ENCODE measurements at places on chromosomes 5 and 9.
A peak's percentile ranks its signal among the peaks of the same experiment; 100 is the strongest.

- no peak for DNase-seq
Measured at GRCh38 chr9:129607027-129607387, 13.9 kb downstream of the C9orf50 start.

DNA sequence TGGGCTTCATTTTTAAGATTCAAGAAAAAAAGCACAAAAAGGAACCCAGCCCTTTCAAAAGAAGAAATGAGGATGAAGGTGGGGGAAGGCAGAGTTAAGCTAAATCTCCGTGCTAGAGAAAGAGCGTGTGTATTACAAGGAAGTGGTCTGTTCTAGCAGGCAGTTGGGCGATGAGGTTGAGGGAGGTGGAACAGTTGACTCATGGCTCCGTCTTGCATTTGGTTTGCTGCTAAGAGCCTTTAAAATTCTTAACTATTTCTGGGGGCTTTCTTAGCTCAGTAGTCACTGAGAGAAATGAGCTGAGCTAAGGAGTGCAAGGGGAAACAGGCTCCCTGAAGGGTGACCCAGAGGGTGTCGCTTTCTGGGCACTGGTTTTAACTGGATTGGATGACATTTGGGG is 117.4 kb downstream of the GCNT1 start:
- peak; percentile 23 for DNase-seq

DNA sequence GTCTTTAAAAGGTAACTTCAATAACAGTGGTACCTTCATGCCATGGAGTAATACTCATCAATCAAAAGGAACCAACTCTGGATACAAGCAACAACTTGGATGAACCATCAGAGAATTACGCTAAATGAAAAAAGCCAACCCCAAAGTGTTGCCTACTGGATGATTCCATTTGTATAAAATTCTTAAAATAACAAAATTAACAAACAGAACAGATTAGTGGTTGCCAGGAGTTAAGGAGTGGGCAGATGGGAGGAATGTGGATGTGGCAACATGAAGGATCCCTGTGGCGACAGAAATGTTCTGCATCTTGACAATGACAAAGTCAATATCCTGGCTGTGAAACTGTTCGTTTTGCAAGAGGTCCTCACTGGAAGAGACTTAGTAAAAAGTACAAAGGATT is 50.5 kb downstream of the SPTLC1 start:
- DNase-seq = no peak

GRCh38 chr9:128180001-128180400 is 11.4 kb downstream of the CIZ1 start:
- DNase-seq = no peak

GRCh38 chr5:124343451-124343867 is 403.0 kb downstream of the ZNF608 start:
- DNase-seq = no peak

GRCh38 chr5:163185315-163185714 is 252.1 kb upstream of the CCNG1 start:
- DNase-seq = no peak

DNA sequence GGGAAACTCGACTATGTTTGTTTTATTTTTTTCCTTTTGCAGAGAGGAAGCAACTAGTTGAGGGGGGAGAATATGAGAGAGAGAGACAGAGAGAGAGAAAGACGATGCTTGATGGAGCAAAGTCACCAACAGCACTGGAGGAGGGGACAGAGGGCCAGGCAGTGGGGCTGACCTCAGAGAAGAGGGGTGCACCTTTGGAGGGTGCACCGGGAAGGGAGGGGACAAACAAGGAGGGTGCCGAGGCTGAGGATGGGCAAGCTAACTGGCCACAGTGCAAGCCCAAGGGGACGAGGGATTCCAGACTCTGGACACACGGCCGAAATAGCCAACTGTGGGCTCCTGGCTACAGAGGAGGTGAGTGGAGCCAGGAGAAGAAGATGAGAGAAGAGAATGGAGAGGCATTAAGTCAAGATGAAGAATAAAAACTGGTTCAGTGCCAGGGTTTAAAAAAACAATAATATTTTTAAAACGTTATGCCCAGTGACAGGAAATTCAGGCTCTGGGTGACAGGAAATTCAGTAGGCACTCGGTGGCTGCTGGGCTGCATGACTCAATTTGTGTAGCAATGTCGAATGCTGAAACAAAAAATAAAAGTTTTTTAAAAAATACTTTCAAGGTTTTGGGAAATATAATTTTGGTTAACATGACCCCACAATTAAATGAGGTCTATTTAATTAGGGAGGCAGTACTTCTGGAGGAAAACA is 13.3 kb upstream of the GLRX start:
- no peak for DNase-seq

DNA sequence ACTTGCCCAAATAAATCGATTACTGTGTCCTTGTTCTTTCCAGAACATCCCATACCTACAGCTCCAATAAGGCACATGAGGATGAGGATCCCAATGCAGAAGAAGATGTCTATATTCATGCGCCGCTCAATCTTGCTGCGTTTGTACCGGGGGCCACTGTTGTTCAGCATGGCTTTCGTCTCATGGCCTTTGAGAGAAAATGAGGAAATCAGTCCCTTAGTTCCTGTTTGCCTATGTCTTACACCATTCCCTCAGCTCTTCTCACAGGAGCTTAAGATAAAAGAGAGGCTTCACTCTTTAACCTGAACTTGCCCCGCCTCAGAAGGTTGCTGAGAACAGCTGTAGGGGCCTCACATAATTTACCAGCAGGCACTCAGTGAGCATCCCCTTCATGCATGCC is 211.6 kb downstream of the ATP10B start:
- no peak for DNase-seq

- DNase-seq = peak; percentile 61
Measured at GRCh38 chr5:159178978-159179377, 30.4 kb downstream of the RNF145 start.

- DNase-seq = no peak
Measured at GRCh38 chr9:127370672-127371648, 26.0 kb upstream of the SLC2A8 start.

GRCh38 chr9:19903076-19903475 is 114.2 kb upstream of the SLC24A2 start:
- DNase-seq = no peak

GRCh38 chr5:1809416-1810035 is 8.3 kb downstream of the NDUFS6 start:
- DNase-seq = no peak

DNA sequence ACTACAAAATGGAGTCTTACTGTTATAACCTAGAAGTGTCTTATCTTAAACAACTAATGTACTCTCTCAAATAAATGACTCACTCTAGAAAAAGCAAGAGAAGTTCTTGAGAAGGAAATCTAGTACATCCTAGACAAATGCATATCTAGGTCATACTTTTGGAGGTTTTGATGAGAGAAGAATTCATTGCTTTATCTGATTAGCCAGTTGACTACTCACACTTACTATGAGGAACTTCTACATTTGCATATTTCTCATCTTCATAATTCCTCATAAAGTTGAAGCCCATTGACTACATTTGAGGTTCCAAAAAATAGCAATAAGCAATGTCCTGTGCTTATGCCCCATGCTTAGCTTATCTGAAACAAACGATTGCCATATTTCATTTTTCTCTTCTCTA is 2.8 kb downstream of the JAKMIP2 start:
- no peak for DNase-seq

DNA sequence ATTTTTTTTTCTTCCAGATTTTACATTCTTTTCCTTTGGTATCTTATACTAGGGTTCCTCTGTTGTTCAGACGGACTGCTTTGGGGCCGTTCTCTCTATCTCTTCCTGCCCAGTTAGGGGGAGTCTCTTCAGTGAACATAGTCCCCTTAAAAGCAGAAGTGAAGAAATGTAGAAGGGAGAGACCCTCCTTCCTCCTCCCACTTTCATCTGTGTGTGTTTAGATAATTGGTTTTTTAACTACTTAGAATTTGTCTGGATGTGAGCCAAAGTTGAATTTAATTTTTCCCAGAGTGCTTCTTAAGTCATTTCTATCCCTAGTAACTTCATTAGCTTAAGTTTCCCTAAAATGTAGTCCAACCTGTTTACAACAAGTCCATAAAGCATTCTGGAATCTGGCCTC is 167.5 kb downstream of the HACD4 start:
- DNase-seq = no peak

- DNase-seq = no peak
Measured at GRCh38 chr9:84137968-84138367, 157.4 kb downstream of the RMI1 start.

- no peak for DNase-seq
Measured at GRCh38 chr9:133367221-133367620, 8.6 kb downstream of the SURF4 start.

DNA sequence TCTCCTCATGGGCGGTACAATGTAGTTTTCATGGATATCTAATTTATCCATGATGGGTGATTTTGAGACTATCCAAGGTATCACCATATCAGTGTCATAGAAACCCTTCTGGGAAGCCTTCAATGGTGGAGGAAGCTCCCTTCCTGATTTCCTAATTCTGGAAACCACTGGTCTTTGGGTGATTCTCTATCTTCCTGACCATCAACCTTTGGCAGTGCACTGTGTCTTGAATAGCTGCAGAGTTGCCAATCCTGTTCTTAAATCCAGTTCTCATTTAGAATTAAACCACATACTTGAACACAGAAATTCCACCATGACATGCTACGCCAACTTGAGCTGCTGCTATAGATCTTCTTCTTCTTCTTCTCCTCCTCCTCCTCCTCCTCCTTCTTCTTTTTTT is 161.7 kb upstream of the KLF9 start:
- no peak for DNase-seq

DNA sequence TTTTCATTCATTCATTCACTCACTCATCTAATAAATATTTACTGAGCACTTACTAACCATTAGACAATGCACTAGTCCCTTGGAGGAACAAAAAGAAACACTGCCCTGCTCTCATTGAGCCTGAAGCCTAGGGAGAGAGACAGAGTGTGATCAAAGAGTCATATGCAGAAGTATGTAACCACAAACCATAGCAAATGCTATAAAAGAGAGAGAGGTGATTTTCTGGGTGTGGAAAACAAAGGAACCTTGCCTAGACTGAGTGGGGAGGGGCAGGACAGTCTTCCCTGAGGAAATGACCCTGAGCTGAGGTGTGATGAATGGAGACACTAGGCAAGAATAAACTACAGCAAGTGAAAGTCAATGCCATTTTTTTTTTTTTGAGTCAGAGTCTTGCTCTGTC is 10.8 kb upstream of the ADRA1B start:
- DNase-seq = no peak

DNA sequence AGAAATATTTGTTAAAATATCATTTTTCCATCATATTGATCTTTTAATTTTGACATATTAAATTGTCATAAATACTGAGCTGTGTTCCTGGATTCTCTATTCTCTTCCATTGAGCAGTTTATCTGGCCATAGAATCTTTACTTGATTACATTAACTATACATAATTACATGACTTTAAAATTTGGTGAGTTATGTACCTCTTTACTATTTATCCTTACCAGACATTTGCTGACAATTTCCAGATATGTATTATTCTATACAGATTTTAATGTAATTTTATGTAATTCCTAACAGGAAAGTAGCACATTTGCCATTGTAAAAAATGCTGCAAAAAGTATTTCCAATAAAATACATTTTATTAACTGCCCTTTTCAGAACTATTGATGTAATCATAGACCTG is 770.3 kb downstream of the KCTD16 start:
- DNase-seq = no peak

DNA sequence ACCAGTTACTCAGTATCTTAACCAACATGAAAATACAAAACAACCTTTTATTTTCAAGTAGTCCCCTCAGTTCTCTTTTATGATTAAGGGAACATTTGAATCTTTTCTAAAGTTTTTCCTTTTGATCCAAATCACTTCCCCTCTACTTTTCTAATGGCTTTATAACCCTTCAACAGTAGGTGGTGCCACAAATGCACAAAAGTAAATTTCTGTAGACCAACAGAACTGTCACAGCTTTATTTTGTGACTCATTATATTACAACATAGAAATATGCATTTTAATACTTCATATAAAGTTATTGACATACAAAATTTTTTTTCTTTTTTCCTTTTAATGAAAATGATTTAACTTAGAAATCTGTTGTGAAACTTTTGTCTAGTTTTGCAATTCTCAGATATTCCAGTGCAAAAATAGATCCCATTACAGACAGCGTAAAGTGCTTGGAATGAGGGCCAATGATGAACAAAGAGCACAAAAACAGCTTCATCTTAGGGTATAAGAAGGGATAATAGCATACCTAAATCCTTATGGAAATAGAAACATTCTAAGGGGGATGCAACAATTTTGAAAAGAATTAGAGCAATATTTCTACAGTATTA is 17.0 kb downstream of the NIPSNAP3B start:
- peak; percentile 10 for DNase-seq

DNA sequence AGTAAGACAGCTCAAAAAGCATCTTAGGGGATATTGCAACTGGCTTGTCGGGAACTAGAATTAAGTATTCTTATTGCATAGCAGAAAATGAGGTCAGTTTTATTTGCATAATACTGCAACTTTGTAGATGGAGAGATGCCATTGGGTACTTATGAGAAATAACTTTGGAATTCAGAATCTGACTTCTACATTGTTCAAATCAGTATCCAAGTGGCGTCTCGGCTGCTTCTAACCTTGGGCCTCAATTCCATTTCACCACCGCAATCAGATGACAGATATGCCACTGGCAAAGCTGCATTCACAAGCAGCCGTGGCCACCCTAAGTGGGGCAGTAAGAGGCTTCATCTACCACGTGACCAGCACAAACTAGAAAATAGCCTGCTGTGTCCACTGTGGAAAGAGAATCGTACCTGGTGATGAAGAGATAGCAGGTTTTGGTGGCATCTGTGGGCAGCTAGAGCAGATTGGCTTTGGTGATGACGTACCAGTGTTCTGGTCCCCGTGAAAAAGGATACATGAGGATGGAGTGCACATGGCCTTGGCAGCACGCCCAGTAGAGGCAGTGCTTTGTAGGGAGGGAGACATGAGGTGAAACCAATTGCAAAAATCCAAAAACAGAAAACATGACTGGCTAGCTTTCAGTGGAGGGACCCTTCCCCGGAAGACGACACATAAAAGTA is 116.6 kb downstream of the KLHL3 start:
- DNase-seq = no peak

- no peak for DNase-seq
Measured at GRCh38 chr5:9302218-9302617, 243.7 kb downstream of the SEMA5A start.

DNA sequence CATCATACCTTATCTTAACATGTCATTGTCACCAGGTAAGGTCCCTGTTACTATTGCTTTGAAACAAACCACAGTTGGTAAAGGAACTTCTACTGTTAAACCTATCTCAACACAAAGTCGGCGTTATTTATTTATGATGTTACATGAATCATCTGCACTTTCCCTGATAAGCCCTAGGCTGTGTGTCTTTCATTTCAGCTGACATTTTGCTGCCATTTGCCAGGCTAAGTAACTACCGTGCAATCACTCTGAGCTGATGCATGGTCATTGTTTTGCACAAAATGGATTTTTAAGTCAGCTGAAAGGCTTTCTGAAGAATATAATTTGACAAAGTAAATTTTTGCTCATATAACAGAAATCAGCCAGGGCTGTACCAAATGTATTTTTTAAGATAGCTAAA is 546.5 kb downstream of the ZNF608 start:
- DNase-seq = no peak

DNA sequence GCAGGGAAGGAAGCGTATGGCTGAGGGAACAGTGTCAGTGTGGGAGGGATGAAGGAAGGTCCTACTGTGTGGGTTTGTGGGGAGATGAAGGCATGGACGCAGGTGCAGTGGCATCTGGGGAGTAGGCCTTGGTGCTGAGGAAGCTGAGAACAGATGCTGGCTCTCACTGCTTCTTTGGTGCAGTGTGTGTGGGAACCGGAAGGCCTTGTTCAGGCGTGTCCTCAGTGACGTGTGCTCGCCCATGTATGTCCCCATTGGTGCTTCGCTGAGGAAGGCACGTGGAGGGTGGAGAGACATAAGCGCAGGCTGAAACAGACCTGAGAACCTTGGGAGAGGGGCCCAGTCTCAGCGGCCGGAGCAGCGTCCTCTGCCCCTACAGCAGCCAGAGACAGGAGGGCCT is 18.7 kb downstream of the ADAMTS13 start:
- DNase-seq = no peak

All from erythroblast (primary cell).